IMR-90 (cell line): ENCODE measurements at places on chromosomes 12 and 14. TPM values are rescaled to one million over a fixed set of nuclear protein-coding genes. Genes with fewer than 3 reads are reported as not detected.

AHNAK2 gene
- total RNA-seq, result 6.7 and 7.9 TPM in 2 replicates

KCNJ8 gene
- total RNA-seq, result 13.9 and 15.8 TPM in 2 replicates

CIT gene
- total RNA-seq, result 21.0 and 23.1 TPM in 2 replicates

DAD1 gene
- 396 and 449 TPM in 2 replicates for total RNA-seq

CEBPE gene
- total RNA-seq, result not detected in 2 replicates

RNASE7 gene
- total RNA-seq, result not detected in 2 replicates

GLT8D2 gene
- 30.8 and 33.5 TPM in 2 replicates for total RNA-seq

C12orf54 gene
- total RNA-seq, result not detected in 2 replicates

PLEK2 gene
- total RNA-seq, result 2.2 and 2.5 TPM in 2 replicates

RNF212B gene
- total RNA-seq, result not detected in 2 replicates

PRB2 gene
- total RNA-seq, result not detected in 2 replicates

DNA sequence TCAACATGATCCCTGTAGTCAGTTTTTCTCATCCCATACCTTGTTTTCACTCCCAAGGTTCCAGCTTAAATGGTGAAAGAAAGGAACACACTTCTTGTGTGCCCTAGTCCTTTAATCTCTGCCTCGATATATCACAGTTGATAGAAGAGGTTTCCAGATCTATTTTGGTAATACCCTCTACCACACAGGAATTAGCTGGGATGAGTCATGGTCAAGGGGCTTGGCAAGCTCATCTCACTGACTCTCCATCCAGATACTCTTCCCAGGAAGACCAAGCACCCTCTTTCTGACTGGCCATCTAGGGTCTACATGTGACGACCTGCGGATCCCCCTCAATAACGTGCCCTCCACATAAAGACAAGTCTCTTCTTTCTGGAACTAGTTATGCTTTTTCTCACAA, 277.9 kb downstream of the ITPR2 start:
- DNase-seq, result peak; percentile 53
- no peaks in the 10 kb centered on the region for H3K4me1 ChIP-seq
- H3K36me3 ChIP-seq, result no peaks in the 10 kb centered on the region; the same call in 1 of the 2 replicates
- H3K27me3 ChIP-seq, result no peaks in the 10 kb centered on the region
- H3K4me3 ChIP-seq, result no peak overlapping the region
- H3K27ac ChIP-seq, result no peak overlapping the region

DNA sequence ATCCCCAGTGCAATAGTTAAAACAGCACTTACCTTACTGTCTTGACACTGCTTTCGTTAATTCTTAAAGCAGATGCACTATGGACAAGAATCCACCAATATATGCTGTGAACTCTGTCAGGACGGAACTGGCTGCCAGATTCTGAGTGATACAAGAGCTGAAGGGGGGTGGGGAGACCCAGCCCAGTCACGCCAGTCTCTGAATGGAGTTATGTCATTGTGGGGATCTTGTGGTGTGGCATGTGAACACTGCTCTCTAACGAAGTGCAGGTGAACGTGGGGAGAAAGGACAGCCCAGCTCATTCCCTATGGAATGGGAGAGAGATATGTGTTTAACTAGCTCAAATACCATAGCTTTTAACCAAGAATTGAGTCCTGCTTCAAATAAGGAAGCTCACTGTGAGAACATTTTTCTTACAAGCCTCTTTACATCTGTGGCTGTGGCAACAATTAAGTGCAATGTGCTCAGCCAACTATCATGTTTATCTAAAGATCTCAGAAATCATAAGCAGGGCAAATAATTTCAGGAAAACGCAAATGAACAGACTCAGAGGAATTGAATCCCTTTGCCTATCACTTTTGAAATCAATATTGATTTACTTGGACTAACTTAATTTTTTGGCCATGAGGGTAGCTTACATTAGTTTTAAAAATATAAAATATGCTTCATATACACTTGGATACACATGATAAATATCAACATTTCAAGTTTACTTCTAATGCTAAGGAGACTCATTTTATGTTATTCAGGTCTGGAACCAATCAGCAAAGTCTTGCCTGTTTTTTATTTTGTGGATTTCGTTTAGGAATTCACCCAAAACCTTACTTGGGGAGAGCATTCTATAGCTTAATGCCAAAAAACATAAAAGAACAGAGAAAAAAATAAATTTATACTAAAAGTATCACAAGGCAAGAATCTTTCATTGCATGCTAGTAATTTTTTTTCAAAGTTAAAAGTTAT, at the start of gene LUM:
TSS of gene LUM (minus strand) at position 129 of the 960 bp plus-strand sequence. CDS start 2,515 bp downstream, outside the sequence.
- peak within 1 kb of the TSS; percentile 48 for H3K4me3 ChIP-seq
- peaks cover 4% of the 10 kb centered on the region for H3K36me3 ChIP-seq
- H3K27ac ChIP-seq, result peak within 1 kb of the TSS; percentile 29; the same call in 1 of the 2 replicates
- no peaks in the 10 kb centered on the region for H3K4me1 ChIP-seq
- H3K27me3 ChIP-seq, result no peaks in the 10 kb centered on the region

DNA sequence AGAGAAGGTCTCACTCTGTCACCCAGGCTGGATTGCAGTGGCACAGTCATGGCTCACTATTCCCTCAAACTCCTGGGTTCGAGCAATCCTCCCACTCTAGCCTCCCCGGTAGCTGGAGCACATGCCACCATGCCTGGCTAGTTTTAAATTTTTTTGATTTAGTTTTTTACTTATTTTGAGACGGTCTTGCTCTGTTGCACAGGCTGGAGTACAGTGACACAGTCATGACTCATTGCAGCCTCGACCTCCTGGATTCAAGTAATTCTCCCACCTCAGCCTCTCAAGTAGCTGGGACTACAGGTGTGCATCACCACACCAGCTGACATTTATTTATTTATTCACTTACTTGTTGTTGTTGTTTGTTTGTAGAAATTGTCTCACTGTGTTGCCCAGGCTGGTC, 22.2 kb upstream of the DIP2B start:
- no peak overlapping the region for H3K27ac ChIP-seq
- no peak overlapping the region for H3K4me3 ChIP-seq
- peak; percentile 29 for DNase-seq
- no peaks in the 10 kb centered on the region for H3K4me1 ChIP-seq
- H3K27me3 ChIP-seq, result no peaks in the 10 kb centered on the region
- H3K36me3 ChIP-seq, result no peaks in the 10 kb centered on the region

- no peaks in the 10 kb centered on the region for H3K4me1 ChIP-seq
- no peak overlapping the region for H3K27ac ChIP-seq
- H3K36me3 ChIP-seq, result no peaks in the 10 kb centered on the region
- DNase-seq, result peak; percentile 13
- no peak overlapping the region for H3K4me3 ChIP-seq
- H3K27me3 ChIP-seq, result no peaks in the 10 kb centered on the region
Measured at GRCh38 chr12:64395739-64396138, 5.2 kb upstream of the C12orf56 start.

DNA sequence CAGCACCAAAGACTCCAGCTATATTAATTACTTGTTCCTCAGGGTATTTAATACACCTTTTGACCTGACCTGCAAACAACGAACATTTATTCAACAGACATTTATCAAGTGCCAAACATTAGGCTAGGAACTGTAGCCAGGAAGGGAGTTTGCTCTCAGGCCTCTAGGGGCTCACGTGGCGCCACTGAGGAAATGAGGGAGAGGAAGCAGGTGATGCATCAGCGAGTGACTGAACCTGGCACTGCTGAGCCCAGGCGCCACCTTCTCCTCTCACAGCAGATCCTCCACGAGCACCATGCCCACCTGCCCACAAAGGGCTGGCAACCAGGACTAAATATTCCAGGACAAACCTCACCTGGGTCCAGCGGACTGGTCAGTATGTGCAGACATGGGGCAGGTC, 50.2 kb downstream of the SETD3 start:
- no peak overlapping the region for H3K27ac ChIP-seq
- no peaks in the 10 kb centered on the region for H3K27me3 ChIP-seq
- no peak overlapping the region for H3K4me3 ChIP-seq
- peaks cover 11% of the 10 kb centered on the region for H3K36me3 ChIP-seq

- H3K27me3 ChIP-seq, result peaks cover 42% of the 10 kb centered on the region
- H3K36me3 ChIP-seq, result no peaks in the 10 kb centered on the region
- peaks cover 2% of the 10 kb centered on the region; the same call in 1 of the 2 replicates for H3K4me1 ChIP-seq
- no peak overlapping the region for H3K27ac ChIP-seq
Measured at GRCh38 chr14:103156651-103157378, 33.6 kb downstream of the TNFAIP2 start.

GRCh38 chr12:131573631-131574394, 137.1 kb upstream of the SFSWAP start:
- no peaks in the 10 kb centered on the region for H3K36me3 ChIP-seq
- DNase-seq, result no peak
- no peaks in the 10 kb centered on the region for H3K4me1 ChIP-seq
- H3K27ac ChIP-seq, result no peak overlapping the region
- no peak overlapping the region for H3K4me3 ChIP-seq
- H3K27me3 ChIP-seq, result no peaks in the 10 kb centered on the region

- peaks cover 63% of the 10 kb centered on the region for H3K36me3 ChIP-seq
- no peak overlapping the region for H3K27ac ChIP-seq
- peak; percentile 50 for DNase-seq
- peaks cover 6% of the 10 kb centered on the region; the same call in 1 of the 2 replicates for H3K4me1 ChIP-seq
Measured at GRCh38 chr12:111785651-111786050, 18.9 kb downstream of the ALDH2 start.

GRCh38 chr12:103278329-103278728, 217.4 kb downstream of the C12orf42 start:
- no peaks in the 10 kb centered on the region for H3K4me1 ChIP-seq
- no peaks in the 10 kb centered on the region for H3K27me3 ChIP-seq
- no peaks in the 10 kb centered on the region for H3K36me3 ChIP-seq
- no peak for DNase-seq
- H3K4me3 ChIP-seq, result no peak overlapping the region

DNA sequence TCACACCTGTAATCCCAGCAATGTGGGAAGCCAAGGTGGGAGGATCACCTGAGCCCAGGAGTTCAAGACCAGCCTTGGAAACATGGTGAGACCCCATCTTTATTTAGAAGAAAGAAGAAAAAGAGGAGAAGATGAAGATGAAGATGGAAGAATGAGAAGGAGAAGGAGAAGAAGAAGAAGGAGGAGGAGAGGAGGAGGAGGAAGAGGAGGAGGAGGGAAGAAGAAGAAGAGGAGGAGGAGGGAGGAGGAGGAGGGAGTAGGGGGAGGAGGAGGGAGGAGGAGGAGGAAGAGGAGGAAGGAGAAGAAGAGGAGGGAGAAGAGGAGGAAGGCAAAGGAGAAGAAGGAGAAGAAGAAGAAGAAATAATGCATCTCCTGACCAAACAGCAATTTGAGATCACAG, 9.0 kb upstream of the KRT1 start:
- H3K4me1 ChIP-seq, result peaks cover 2% of the 10 kb centered on the region; the same call in 1 of the 2 replicates
- H3K4me3 ChIP-seq, result no peak overlapping the region
- peaks cover 55% of the 10 kb centered on the region for H3K27me3 ChIP-seq
- H3K36me3 ChIP-seq, result no peaks in the 10 kb centered on the region
- no peak overlapping the region for H3K27ac ChIP-seq

DNA sequence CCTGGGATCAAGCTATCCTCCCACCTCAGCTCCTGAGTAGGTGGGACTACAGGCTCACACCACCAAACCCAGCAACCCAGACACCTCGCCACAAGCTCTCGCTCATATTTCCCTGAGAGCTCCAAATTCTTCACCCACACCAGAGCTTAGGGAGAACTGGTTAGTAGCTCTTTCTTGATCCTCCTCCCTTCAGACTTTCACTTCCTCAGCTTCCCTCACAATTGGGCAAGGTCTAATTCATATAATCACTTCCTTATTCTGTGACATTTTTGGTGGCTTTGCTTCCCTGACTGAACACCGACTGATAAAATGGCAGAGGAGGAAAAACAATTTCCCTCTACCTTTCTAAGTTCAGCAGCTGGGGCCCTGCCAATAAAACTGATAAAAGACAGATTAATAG, 88.5 kb downstream of the GXYLT1 start:
- no peak for DNase-seq
- H3K4me3 ChIP-seq, result no peak overlapping the region
- no peak overlapping the region for H3K27ac ChIP-seq
- no peaks in the 10 kb centered on the region for H3K4me1 ChIP-seq

DNA sequence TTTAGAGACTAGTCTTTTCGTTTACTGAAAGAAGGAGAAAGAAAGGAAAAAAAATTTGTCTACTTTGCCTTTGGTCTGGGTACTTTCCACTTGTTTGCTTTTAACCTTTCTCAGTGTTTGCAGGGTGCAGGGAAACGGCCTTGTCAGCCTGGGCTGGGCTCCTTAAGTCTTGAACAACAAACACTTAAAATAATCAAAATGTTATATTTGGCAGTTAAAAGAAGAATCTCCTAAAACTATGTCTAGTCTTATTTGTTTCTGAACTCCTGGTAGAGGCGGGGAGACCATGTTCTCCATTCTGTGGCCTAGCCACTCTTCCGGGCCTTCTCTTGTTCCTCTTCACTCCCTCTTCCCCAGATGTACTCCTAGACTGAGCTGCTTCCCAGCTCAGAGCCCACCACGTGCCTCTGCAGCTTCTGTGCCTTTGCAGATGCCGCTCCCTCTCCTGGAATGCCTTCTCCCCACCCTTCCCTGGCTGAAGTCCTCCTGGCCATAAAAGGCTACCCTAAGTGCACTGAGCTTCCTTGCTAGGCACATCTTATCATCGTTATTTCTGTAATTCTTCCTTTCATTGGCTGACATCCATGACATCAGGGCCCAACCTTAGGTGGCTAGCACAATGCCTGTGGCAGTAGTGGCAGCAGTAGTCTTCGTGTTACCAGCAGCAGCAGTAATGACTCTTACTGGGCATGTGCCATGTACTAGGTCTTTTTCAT, 432.9 kb downstream of the ZFP36L1 start:
- peaks cover 14% of the 10 kb centered on the region for H3K4me1 ChIP-seq
- no peak overlapping the region for H3K27ac ChIP-seq
- H3K4me3 ChIP-seq, result no peak overlapping the region
- no peaks in the 10 kb centered on the region for H3K27me3 ChIP-seq

- H3K36me3 ChIP-seq, result no peaks in the 10 kb centered on the region
- no peak overlapping the region for H3K27ac ChIP-seq
- H3K27me3 ChIP-seq, result no peaks in the 10 kb centered on the region
- peaks cover 9% of the 10 kb centered on the region; the same call in 1 of the 2 replicates for H3K4me1 ChIP-seq
- H3K4me3 ChIP-seq, result no peak overlapping the region
- no peak for DNase-seq
Measured at GRCh38 chr14:74947353-74948227, 7.8 kb downstream of the PGF start.

DNA sequence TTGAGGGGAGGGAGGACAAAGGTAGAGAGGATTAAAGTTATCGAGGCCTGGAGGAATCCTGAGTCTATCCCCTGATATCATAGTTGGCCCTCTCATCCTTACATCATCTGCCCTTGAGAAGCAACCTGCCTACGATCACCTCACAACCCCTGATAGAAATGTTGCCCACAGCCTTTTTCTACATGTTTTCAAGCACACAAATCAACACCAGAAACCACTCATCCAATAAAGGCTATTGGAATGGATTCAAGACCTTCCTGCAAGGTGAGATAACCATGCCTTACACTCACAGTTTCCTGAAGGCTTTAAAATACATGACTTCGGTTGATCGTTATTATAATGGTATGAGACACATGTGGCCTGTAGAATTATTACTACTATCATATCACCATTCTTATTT, 175.7 kb upstream of the EGLN3 start:
- no peak overlapping the region for H3K27ac ChIP-seq
- H3K4me1 ChIP-seq, result no peaks in the 10 kb centered on the region
- H3K36me3 ChIP-seq, result no peaks in the 10 kb centered on the region
- H3K4me3 ChIP-seq, result no peak overlapping the region
- DNase-seq, result no peak

- H3K36me3 ChIP-seq, result no peaks in the 10 kb centered on the region
- no peaks in the 10 kb centered on the region for H3K27me3 ChIP-seq
- no peaks in the 10 kb centered on the region; the same call in 1 of the 2 replicates for H3K4me1 ChIP-seq
- peak; percentile 75 for DNase-seq
Measured at GRCh38 chr12:51590347-51591015, 552 bp upstream of the SCN8A start.
